ENCODE measurements at places on chromosomes 2 and 18. TPM values are rescaled to one million over a fixed set of nuclear protein-coding genes. Genes with fewer than 3 reads are reported as not detected.

- no peak overlapping the region for H3K27ac ChIP-seq
- DNase-seq = no peak
- no peaks in the 10 kb centered on the region for H3K27me3 ChIP-seq
These were observed 177.3 kb downstream of the NBAS start for GRCh38 chr2:15383695-15384350.

DNA sequence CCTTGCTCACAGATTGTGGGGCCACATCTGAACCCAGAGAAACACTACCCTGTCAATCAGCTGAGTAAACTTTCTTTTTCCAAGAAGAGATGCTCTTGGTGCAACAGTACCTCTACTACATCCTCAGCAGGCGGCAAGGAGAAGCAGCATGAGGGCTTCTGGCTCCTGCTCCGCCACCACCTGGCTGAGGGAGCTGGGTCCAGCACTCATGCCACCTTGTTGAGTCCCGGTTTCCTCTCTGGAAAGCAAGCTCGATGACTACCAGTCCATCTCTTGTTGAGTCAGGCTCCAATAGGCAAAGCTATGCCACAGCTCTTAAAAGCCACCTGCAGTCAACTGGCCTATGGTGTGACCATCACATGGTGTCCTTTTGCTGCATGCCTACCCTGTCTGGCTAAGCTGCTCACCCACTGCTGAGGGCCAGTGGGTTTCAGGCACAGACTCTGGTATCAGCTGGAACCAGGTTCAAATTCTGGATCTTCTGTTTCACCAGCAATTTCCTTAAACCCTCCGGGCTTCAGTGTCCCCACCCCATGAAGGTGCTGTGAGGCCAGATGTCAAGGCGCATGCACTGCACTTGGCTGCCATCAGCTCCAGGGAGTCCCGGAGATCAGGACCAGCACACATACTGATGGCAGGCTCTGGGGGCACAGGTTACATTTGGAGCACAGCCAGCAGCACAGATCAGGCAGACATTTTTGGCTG lies 42.5 kb upstream of the ACAA2 start:
- DNase-seq = no peak
- H3K27me3 ChIP-seq = no peaks in the 10 kb centered on the region
- no peak overlapping the region for H3K27ac ChIP-seq

DNA sequence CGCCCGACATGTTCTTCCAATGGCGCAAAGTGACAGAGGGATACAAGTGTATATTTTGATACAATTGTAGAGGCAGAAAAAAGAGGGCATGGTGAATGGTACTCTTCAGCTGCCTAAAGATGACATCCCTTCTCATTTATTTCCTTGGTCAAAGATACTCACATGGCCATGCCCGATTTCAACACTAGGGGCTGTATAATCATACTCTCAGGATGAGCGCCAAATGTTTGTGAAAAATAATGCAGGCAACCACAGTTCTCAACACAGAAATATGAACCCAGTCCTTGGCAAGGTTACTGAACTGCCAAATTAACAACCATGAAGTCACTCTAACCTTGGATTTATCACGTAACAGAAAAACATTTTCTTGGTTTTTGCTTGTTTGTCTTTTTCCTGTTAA lies 204.4 kb downstream of the CCDC102B start:
- H3K4me1 ChIP-seq = no peaks in the 10 kb centered on the region
- H3K4me3 ChIP-seq = no peak overlapping the region
- H3K27me3 ChIP-seq = no peaks in the 10 kb centered on the region
- H3K27ac ChIP-seq = no peak overlapping the region

The CD207 gene
- not detected for total RNA-seq

The CD8B2 gene
- not detected for total RNA-seq

The FAHD2A gene
- 27.3 TPM for total RNA-seq

The ZC3H8 gene
- 81.6 TPM for total RNA-seq

The C18orf32 gene
- total RNA-seq = 31.2 TPM

GRCh38 chr2:63055226-63056106 lies 4.8 kb downstream of the OTX1 start:
- H3K27ac ChIP-seq = no peak overlapping the region
- H3K36me3 ChIP-seq = peaks cover 11% of the 10 kb centered on the region
- peaks cover 27% of the 10 kb centered on the region for H3K4me1 ChIP-seq
- DNase-seq = no peak
- H3K27me3 ChIP-seq = peaks cover 3% of the 10 kb centered on the region

DNA sequence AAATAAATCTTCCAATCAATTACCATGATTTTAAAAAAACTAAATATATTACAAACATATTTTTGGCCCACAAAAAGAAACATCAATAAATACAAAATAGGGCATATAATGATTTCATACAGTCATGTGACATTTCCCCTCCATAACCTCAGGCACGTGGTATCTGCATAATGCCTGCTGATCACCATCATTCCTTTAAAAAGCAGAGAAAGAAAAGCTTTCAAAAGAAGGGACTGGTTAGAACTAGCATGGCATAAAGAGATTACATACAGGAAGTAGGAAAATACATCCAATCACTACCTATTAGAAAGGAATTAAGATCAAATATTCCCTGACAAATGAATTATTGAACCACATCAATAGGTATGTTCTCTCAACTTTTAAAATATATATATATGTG lies 83.5 kb downstream of the INO80D start:
- DNase-seq = no peak
- H3K4me1 ChIP-seq = peaks cover 16% of the 10 kb centered on the region
- H3K27ac ChIP-seq = no peak overlapping the region
- H3K36me3 ChIP-seq = peaks cover 62% of the 10 kb centered on the region
- no peaks in the 10 kb centered on the region for H3K27me3 ChIP-seq
- no peak overlapping the region for H3K4me3 ChIP-seq

Measured in tibial nerve (tissue), 4 donors.